ENCODE measurements at places on chromosomes 12 and 14.

GRCh38 chr12:112446008-112446725 is 27.4 kb downstream of the PTPN11 start:
- no peak for DNase-seq

- DNase-seq = no peak
Measured at GRCh38 chr14:42782754-42783153, 1176.1 kb downstream of the LRFN5 start.

DNA sequence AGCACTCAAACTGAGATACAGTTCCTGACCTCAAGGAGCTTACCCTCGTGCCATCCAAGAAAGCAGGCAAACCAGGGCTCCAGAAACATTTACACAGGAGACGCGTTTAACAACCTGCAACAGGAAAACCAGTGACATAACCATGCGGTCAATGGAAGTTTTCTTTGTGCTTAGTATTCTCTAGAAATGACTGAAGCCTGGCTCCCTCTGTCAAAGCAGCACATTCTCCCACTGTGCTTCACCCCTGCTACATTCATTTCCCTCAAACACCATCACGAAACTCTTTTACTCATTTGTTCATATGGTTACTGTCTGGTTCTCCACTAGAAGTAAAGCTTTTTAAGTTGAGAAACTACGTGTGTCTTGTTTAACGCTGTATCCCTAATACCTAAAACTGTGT is 161.3 kb upstream of the CCND2 start:
- DNase-seq = no peak

DNA sequence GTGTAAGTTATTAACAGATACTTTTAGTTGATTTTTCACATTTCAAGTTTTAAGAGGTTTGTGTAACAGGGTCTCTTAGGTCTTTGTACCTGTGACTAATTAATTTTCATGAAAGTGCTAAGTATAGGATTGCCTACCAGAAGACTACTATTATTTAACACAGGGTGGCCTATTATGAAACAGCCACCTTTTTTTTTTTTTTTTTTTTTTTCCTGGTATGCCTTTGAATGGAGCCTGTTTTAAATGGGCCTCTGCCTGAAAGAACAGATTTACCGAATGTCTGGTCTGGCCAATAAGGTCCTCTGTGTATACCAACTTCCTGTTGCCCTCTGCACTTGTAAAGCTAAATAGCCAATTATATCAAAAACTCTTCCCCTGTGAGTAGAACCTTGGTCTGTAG is 62.5 kb downstream of the SLC38A6 start:
- no peak for DNase-seq
